ENCODE measurements at places on chromosomes 6 and 20. TPM values are rescaled to one million over a fixed set of nuclear protein-coding genes. Genes with fewer than 3 reads are reported as not detected.
A peak's percentile ranks its signal among the peaks of the same experiment; 100 is the strongest.

- no peak for DNase-seq
Observed at GRCh38 chr6:3566812-3567211, 110.0 kb upstream of the SLC22A23 start.

DNA sequence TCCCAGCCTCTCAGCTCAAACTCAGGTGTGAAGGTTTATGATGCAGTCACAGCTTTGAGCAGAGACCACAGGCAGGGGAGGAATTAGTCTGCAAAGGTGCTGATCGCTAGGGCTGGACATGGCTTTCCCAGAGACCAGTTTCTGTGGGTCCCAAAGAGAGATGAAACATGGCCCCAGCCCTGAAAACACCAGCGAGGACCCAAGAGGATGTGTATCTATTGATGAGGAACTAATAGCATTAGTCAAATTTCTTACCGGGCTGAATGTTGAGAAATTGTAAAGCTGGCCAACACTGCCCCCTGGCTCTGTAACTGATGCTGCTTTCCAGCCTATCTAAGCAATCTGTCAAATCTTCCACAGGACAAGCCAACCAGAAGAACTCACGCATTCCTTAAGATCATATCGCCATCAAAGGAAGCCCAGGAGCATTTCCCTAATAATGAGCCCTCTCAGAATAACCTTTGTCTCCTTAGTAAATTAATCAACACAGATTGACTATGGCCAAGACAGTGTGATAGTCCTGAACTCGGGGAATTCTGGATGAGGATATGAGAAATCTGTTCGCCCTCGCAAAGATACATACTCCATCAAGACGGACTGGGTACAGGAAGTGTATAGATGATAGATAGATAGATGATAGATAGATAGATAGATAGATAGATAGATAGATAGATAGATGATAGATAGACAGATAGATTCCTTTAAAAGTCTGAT is 7.8 kb upstream of the ACSS1 start:
- peak; percentile 73 for DNase-seq

- no peak for DNase-seq
Observed at GRCh38 chr6:105622226-105622625, 219.3 kb upstream of the PREP start.

- no peak for DNase-seq
Observed at GRCh38 chr6:167094436-167094819, 28.5 kb upstream of the CCR6 start.

- no peak for DNase-seq
Observed at GRCh38 chr6:90103056-90103800, 193.4 kb downstream of the BACH2 start.

- no peak for DNase-seq
Observed at GRCh38 chr6:31158863-31159855, 770 bp downstream of the TCF19 start.

DNA sequence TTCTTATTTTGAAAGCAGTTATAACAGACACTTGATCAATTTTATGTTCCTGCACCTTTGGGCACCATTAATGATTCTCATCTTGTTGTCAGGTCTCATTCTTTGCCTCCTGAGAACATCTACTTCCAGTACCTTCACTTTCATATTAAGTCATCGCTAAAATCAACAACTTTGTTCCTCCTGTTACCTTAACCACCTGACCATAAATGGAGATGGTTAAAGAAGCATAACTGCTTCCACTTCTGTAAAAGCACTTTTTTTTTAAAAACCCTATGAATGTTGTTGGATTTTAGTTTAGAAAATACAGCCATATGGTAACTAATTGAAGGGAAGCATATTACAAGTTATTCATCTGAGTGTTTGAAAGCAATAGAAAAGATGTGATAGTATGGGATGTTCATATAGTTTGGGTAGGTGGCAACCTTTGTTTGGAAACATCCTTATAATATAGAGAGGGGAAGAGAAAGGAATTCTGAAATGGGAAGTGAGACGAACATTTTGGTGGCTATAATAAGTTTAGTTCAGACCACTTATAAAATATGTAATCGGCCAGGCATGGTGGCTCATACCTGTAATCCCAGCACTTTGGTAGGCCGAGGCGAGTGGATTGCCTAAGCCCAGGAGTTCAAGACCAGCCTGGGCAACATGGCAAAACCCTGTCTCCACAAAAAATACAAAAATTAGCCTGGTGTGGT is 53.9 kb downstream of the AFG1L start:
- no peak for DNase-seq

Gene CDH22
- 0.09 TPM for total RNA-seq

- no peak for DNase-seq
Observed at GRCh38 chr6:83247471-83247870, 54.3 kb downstream of the RWDD2A start.

DNA sequence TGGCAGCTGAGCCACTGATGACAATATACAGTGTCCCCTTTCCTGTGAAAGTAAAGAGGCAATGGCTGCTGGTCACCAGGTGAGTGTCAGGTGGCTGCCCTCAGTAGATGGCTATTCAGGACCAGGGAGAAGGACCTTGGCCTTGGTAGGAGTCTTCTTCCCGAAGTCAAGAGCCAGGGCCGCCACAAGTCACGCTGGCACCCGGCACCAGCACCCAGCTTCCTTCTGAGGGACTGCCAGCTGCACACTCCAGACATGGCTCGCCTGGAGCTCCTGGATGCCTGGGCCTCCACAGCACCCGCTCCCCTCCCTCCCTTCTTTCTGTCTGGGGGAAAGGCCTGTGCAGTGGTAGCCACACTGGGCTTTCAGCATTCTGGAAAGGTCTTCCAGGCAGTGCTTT is 126.9 kb downstream of the TMEM242 start:
- no peak for DNase-seq

GRCh38 chr6:53546281-53546680 is 1.4 kb upstream of the GCLC start:
- no peak for DNase-seq

Gene MCCD1
- not detected for total RNA-seq

Gene HEY2
- 2.4 TPM for total RNA-seq

Gene SLC17A3
- total RNA-seq: 0.29 TPM

DNA sequence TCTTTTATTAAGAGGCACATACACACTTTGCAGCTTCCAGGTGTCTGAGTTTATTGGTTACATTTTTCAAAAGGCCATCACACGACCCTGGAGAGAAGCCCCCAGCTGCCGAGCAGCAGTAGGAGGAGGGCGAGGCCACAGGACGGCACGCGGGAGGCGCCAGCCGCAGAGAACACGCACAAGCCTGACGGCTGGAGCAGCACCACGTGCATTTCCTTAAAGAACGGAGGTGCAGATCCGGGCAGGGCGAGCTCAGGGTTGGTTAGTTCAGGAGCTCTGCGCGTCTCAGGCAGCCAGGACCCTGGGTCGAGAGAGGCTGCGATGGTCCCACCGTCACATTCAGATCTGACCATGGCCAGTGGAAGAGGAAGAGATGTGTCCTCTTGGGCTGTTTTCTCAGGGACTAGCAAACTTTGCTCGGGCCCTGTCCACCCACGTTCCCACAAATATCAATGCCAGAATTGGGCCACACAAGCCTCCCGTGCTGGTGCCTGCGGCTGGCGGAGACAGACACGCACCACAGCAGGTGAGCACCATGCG is 121.4 kb upstream of the AFDN start:
- DNase-seq: no peak

Gene LGSN
- 0.06 TPM for total RNA-seq

DNA sequence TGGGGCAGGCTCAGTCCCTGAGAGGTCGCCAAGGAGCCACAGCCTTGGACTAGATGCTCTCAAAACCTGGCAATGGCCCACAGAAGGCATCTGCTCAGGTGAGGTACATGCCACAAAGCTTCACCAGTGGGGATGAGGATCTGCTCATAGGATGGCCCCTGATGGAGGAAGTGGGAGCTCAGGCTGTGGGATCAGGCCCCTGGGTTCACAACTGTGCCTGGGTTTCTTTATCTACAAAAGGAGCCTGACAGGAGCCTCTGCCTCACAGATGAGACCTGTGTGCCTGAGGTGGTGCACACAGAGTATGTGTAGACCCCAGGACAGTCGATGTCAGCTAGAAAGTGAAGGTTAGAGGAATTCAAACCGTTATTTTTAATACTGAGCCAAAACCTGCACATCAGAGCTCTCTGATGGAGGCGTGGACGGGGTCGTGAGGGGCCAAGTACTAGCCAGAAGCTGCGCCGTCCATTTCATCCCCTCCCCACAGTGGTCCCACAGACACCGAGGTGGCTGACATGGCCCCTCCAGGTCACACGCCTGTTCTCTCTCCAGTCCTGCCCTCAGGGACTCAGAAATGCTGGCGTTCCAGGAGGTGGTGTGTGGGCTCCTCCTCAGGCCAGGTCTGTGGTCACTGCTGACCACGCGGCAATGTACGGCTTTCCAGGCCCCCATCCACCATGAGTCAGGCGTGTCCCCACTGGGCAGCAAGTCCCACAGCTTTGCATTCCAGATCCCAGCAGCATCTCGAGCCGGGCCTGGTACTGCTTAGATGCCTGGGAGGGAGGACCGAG is 33.3 kb downstream of the NTSR1 start:
- no peak for DNase-seq

DNA sequence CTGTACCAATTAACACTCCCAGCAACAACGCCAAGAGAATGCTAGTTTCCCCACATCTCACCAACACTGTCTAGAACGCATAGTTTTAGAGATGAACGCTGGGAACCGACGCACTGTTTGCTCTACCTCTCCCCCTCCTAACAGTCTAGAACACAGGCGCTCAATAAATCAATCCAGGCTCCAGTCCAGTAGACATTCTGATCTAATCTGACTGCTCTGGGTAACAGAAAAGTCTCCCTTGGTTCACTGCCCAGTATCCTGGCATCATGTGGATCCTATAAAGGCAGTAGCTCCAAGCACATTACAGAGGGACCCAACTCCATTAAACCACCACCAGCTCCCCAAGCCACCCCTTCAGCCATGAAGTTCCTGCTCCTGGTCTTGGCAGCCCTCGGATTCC is at the start of gene DEFB132:
TSS of gene DEFB132 (plus strand) at position 306 of the 400 bp plus-strand sequence. CDS start at position 361, 55 bp downstream.
- peak; percentile 45 for DNase-seq

Gene GMPR
- total RNA-seq: 10.4 TPM

DNA sequence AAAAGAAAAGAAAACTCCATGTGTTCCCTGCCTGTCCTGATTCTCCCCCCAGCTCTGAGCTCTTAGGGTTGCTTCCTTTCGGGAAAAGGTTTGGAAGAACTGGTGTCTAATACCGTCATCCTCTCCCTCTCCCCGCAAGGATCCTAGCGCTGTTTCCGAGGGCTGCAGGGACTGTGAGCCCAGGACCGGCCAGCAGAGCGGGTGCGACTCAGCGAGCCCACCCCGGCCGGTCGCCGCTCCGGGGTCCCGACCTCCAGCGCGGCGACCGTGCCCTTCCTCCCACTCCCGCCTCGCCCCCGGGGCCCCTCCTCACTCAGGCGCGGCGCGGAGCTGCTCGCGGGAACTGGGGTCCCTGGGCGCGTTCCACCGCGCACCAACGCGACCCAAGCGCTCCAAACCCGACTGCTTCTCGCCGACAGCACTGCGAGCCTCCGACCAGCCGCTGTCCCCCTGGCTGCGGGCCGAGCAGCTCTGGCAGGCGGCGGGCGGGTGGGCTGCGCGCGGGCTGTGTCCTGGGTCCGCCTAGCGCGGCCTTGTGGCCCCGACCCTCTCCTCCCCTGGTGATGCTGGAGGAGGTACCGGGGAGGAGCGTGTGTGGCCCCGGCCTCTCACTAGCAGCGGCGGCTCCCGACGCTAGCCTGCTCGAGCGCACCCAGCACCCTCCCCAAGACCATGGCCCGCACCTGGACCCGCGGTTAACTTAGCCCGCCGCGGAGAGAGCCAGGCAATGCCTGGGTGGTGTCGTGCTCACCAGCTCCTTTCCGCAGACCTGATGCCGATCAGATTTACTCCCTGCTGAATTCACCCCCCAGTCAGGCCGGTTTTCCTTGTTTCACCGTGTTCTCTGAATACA is at the start of gene PLA2G7:
TSS of gene PLA2G7 (minus strand) at position 509 of the 853 bp plus-strand sequence. CDS start 12,484 bp downstream, outside the sequence.
- DNase-seq: no peak

Gene SLC35F1
- total RNA-seq: 1.1 TPM

Gene CLPSL1
- 0.49 TPM for total RNA-seq

Gene RPP21
- total RNA-seq: 42.6 TPM

Gene NKX2-2
- not detected for total RNA-seq

DNA sequence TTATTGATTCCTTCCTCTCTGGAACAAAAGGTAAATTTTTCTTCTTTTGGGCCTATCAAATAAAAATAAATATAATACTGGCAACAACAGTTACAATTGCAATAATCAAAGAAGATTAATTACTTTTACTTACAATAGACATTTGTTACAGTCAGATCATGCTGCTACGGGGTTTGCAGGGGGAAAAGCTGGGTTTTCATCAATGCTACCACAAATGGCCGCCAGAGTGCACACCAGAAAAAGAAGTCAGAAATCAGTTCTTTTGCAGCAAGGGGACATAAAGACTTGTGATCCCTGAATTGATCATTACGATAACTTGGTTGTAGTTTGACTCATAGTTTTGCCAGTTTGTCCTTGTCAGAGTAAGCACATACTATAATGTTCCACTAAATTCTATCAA is 714.5 kb upstream of the EYS start:
- no peak for DNase-seq

- DNase-seq: no peak
Observed at GRCh38 chr20:61447952-61448351, 195.9 kb downstream of the CDH4 start.

Gene HLA-DQB1
- 23.2 TPM for total RNA-seq

DNA sequence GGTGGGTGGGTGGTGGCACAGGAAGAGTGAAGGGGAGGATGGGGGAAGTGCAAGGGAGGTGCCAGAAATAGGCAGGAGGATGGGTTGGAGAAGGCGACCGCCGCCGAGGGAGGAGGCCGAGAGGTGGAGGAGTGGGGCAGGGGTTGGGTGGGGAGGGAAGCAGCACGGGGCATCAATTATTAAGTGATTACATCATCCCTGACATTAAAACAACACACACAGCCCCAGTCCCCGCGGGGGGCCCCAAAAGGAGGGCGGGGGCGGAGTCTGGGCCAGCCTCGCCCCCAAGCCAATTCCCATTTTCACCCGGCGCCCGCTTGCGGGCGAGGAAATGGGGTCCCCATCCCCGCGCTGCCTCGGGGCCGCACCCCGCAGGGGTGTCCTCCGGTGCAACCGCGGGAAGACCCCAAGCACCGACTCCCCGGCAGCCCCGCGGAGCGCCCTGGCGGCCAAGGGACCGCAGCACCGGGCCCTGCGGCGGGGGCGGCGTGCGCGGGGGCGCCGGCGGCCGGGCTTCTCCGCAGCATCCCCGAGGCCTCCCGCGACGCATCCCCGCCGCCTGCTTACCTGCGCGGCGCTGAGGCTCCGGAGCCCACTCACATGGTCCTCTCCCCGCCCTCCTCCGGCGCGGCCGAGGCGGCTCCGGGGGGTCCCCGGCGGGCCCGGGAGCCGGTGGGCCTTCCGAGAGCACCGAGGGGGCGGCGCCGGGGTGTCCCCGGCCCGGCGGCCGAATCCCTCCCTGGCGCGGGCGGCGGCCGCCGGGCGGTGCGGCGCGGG is 663 bp downstream of the FYN start:
- peak; percentile 23 for DNase-seq

DNA sequence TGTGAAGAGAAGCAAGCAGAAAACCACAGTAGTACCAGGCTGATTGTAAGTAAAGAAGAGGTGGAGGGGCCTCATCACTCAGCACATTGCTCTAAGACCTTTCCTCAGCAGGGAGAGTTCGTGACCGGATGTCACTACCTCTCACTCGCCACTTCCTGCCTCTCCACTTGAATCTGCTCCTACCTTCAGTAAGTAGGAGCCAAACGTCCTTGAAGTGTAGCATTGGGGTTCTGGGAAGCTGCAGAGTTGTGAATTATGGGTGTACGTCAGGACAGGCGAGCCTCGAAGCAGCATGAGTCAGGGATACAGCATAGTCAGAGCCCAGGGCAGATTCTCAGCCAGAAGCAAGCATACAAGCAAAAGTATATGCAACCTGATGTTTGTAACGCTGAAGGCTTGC is 224.9 kb downstream of the PHACTR1 start:
- DNase-seq: no peak

Gene TMEM200A
- 1.9 TPM for total RNA-seq
